ENCODE measurements at places on chromosomes 12 and 14.
A peak's percentile ranks its signal among the peaks of the same experiment; 100 is the strongest.

- DNase-seq: no peak
Measured at GRCh38 chr12:82873309-82873708, 186.6 kb downstream of the TMTC2 start.

GRCh38 chr12:49828133-49829091 lies at the start of gene NCKAP5L:
NCKAP5L (minus strand) TSS chr12:49828413; CDS start chr12:49804044, 24,369 bp downstream.
- peak; percentile 88 for DNase-seq

- DNase-seq: no peak
Measured at GRCh38 chr12:22733756-22734155, 108.8 kb downstream of the ETNK1 start.

- DNase-seq: no peak
Measured at GRCh38 chr14:26606729-26607312, 9.0 kb upstream of the NOVA1 start.

GRCh38 chr12:114799574-114800487 lies 115.9 kb upstream of the TBX3 start:
- DNase-seq: no peak

GRCh38 chr12:53756300-53757100 lies 4.7 kb upstream of the CISTR start:
- DNase-seq: no peak

- no peak for DNase-seq
Measured at GRCh38 chr12:49014547-49014946, 4.0 kb downstream of the PRKAG1 start.

DNA sequence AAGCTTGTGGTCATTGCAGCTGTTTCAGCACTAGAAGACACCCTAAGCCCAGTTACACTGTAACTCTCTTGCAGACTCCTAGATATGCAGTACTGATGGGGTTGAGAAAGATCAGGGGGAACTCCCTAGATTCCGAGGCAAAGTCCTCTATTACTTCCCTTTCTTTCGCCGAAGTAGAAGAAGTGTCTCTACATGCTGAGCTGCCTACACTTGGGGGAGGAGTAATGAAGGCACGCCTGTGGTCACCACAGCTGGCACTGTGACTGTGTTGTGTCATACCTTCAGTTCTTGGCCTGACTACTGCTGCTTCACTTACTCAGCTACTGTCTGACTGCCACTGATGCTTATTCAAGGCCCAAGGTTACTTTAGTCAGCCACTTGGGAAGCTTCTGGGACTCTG lies 35.1 kb upstream of the RPL10L start:
- no peak for DNase-seq

GRCh38 chr12:28446031-28446430 lies 255.8 kb downstream of the CCDC91 start:
- DNase-seq: no peak

DNA sequence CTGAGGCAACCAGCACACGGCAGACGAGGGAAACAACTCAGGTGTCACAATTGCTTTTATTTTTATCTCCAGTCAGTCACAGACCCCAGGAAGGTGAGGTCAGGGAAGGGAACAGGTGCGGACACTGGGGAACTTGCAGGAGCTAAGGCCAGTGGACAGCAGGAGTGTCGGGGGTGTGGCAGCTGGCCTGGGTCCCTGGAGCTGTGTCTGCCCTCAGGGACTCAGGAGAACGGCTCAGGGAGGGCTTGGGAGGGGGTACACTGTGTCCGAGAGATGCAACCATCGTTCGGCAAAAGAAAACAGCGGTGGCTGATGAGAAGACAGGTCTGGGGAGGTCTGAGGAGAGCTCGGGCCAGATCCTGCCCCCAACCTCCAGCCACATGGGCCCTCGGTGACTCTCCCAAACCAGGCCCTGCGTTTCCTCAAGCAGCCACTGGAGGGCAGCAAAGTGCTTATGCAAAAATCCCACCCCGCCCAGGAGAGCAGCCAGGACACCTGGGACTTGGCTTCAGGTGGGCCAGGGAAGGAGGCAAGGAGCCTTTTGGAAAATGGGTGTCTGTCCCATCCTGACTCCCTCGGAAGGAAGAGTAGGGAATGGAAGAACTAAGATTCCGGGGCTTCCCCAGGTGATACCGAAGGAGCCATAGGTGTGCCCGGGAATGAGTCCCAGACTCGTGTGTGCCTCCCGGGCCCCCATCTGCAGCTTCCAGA lies 24.1 kb upstream of the BCDIN3D start:
- peak; percentile 88 for DNase-seq

GRCh38 chr12:96623155-96623554 lies 133.8 kb downstream of the CFAP54 start:
- no peak for DNase-seq

DNA sequence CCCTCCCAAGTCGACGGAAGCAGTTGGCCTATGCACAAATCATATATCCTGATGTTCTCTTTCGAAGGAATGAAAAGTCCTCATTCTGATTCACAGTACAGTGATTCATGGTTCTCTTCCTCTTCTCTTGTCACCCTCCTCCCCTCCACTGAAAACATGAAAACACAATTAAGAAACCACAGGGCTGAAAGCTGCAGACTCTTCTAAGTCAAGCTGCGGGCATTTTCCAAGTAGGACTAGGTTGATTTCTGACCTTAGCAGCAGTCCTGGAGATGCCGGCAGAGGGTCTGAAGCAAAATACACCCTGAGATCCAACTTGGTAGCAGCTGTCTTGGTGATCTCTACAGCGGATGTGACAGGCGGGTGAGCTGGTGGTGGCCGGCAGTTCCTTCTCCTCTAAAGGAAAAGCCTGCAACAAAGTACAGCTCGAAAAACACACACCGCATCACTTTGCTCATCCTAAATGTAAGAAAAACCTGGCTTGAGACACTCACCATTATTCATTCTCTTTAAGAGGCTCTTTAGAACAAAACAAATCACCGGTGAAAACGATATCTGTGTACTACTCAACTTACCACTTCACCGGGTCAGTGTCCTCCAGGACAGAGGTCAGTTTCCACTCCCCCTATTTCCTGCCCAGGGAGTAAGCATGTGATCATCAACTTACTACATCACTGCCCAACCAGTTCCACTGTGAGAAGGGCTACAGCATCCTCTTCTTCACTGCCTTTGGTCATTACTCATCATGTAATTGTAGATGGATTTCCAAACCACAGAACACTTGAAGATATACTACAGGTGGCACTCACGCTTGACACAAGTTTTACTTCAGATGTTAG lies 6.0 kb downstream of the TMCC3 start:
- DNase-seq: no peak

GRCh38 chr12:57183939-57184725 lies 32.5 kb upstream of the NXPH4 start:
- no peak for DNase-seq

GRCh38 chr12:120710805-120711296 lies 593 bp downstream of the UNC119B start:
- no peak for DNase-seq

DNA sequence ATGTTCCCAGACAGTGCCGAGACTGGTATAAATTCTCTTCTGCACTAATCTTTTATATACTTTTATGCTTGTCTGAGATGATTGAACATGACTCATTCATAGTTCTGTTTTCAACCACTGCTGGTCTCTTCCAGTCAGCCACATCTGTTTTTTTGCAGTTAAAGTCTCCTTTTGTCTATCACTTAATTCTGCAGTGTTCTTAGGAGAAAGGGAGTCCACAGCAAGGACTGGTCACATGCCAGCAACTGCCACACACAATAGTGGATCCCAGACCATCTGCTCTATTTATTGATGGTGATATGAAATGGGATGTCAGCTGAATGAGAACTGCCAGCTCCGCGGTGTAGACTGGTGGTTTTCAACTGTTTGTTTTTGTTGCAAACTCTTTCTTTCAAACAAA lies 379.8 kb downstream of the MED13L start:
- no peak for DNase-seq

DNA sequence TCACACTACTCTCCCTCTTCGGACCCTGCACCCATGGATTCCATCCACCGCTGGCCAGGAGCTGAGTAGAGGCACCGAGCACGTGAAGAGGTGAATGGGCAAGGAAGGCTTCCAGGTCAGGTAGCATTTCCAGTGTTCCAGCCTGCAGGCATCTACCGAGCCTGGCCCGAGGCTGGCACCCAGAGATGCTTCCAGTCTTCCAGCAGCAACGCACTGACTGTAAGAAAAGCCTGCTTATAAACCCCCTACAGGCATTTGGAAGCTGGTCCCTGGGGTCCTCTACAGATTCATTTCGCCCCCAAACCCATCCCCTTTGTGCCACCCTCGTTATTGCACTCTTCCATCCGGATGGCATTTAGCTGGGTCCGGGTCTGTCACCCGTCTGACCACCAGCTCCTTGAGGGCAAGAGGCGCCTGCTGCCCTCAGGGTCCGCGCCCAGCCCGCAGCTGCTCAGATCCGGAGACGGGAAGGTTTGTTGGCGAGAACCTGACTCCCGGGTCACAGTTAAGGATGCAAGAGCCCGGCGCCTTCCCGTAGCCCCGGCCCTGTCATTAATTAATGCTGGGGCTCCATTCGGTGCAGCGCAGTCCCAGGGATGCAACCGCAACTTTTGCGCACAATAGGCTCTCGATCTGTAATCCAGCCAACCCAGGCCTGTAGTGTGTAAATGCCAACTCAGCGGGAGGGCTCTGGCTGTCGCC lies 614 bp upstream of the MARK3 start:
- no peak for DNase-seq

- DNase-seq: no peak
Measured at GRCh38 chr12:102343361-102344121, 136.8 kb downstream of the IGF1 start.

DNA sequence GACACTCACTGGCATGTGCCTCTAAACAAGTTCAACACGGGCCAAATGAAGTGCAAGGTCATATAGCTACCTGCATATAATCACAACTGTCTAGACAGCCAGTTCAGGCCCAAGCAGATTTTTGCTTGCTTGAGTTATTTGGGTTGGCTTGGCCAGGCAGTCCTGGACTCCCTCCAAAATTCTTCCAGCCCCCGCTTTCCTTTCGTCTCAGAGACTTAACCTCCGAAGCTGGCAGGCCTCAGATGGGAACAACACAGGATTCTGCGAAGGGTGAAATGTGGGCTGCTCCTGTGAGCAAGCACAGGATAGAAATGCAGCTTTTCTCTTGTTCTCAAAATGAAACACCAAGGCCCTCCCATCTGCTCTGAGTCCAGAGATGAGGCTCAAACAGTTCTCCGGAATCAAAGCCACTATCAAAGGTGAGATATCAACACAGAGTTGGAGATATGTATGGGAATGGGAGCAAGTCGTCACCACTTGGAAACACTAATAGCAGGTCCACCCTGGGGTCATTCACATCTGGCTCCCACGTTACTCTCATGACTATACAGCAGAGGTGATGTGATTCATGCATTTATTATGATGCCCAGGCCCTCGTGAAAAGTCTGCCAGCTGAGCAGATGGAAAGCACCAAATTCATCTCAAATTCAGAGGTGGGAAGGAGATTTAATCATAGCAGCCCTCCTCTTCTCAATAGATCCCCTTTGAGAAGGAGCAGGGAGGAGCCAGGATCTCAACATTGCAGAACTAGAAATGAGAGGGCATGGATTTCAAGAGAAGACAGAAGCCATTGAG lies 389.8 kb downstream of the NUAK1 start:
- DNase-seq: no peak

GRCh38 chr12:11729439-11730150 lies 80.1 kb downstream of the ETV6 start:
- DNase-seq: peak; percentile 40

DNA sequence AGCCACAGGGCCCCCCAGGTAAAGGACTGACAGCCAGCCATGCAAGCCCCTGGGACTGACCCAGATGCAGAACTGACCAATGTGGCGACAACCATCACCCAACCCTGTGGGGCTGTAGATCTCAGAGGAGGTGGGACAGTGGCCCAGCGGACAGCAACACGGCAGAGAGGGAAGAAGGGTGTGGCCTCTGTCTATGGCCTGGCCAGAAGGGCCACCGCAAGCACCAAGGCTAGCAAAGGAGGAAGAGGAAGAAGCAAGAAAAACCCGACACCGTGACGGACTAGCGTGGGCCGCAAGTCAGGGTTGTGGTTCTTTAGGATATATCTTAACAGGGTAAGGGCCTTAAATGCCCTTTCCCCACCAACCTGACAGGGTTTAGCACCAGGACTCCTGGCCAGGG lies 71.2 kb downstream of the ITPK1 start:
- no peak for DNase-seq

DNA sequence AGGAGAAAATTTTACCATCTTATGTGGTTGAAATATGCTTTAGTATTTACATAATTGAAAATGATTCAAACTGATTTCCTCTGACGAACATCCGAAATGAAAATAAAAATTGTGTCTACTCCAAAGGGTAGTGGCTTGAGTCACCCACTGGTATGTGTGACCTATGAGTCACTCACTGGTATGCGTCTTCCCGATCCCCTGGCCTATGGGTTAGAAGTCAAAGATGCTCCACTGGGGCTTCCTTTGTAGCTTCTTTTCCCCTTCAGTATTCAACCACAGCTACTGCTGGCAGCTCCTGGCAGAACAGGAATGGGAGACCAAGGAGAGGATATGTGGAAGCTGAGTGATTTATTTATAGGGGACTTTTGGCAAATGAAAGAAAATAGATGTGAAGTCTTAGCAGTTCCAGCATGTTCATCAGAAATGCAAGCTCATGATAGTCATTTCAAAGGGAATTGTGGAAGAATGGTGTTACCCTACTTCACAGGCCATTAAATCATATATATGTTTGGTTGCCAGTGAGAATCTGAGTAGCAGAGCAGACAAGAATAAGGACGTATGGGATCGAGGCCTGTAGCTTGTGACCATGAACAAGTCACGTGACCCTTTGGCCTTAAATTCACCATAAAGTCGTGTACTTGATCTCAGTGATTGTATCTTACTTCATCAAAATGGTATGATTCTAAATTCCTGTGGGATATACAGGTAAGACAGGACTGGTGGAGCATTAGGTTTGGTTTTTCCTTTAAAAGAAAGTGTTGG lies 108.3 kb downstream of the CRADD start:
- no peak for DNase-seq

DNA sequence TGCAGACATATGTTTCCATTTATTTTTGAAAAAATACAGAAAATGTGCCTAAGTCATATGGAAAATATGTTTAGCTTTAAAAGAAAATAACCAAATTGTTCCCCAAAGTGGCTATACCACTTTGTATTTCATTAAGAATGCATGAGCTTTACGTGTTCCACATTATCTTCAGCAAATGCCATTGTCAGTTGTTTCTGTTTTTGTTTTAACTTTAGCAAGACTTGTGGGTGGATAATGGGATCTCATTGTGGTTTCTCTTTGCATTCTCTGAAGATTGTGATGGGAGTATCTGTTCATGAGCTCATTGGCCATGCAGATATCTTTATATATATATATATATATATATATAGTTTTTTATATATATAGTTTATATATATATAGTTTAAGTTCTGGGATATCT lies 181.5 kb downstream of the CCER1 start:
- DNase-seq: no peak

DNA sequence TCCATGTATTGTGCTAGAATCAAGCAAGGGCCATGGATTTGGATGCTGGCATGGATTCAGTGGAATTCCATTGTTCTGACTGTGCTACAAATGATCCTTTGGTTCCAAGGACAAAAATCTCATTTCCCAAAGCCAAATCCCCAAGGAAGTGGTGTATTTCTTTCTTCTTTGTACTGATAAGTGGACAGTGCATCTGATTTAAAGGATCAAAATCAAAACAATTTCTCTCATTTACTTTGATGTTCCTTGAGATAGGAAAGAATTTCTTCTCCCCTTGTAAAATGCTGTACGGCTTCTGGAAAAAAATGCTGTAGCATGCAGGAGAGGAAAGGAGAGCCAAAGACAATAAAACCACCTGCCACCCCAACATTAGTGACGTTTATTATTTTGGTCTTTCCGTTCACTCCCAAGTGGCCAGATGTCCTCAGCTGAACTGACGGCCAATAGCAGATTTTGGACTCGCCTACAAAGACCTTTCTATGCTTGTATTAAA lies 185.7 kb downstream of the PRKD1 start:
- no peak for DNase-seq
